NCI-H2029 treated with DMSO at 0.1 percent for 48 hours (cell line): ENCODE measurements at places on chromosomes 1 and 21.

GRCh38 chr1:34863501-34863900, 4.0 kb upstream of the SMIM12 start:
- DNase-seq, result no peak

DNA sequence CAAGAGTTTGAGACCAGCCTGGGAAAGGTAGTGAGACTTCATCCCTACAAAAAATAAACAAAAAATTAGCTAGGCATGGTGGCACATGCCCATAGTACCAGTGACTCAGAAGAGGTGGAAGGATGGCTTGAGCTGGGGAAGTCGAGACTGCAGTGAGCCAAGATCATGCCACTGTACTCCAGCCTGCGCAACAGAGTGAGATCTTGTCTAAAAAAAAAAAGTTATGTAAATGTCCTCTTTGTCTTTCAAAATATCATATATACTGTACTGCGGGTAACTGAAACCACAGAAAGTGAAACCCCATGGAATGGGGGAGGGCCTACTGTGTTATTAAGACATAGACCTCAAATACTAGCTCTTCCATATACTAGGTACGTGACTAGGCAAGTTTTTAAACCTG, 20.8 kb downstream of the ACADM start:
- no peak for DNase-seq

GRCh38 chr1:36223381-36223995, 755 bp upstream of the THRAP3 start:
- no peak for DNase-seq

DNA sequence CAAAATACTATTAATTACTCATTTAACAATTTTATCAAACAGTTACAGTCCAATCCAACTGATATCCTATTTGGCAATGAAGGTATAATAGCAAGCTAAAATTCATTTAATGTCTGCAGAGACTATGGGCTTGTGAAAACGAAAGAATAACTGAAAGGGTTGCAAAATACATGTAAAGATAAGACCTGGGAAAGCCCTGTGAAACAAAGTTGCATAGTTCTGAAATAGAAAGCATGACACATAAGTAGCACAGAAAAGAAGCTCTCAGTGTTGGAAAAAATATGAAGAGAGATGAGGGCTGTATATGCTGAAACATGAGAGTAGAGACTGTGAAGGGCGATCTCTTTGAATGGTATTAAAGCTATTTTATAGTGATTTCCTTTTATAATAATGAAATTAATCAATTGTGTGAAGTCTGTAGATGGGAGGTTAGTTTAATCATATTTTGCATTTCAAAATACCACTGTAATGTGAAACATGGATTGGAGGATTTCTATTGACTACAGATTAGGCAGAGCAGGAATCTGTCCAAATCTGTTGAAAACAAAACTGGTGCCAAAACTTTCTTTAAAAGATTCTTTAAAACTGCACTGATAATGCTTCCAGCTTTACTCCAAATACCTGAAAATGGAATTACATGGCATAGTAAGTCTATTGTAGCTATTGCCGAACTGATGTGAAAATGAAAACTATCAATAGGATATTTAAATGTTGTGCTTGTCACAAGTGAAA, 1518.9 kb upstream of the B3GALT2 start:
- no peak for DNase-seq

DNA sequence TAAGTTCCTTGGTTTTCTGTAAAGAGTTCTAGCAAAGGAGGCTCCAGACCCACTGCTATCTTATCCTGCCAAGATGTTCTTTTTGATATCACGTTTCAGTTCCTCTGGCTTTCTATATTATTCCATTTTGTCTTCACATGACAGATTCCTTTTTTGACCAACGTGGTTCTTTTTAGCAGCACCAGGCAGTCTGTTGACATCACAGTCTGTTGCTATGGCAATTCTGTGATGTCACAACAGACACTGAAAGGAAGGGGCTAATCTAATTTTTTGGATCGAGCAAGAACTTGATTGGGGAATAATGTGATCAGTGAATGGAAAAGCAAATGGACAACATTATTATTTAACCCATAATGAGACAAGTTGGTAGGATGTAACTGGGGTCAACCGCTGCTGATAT, 64.5 kb upstream of the GOLT1A start:
- no peak for DNase-seq

DNA sequence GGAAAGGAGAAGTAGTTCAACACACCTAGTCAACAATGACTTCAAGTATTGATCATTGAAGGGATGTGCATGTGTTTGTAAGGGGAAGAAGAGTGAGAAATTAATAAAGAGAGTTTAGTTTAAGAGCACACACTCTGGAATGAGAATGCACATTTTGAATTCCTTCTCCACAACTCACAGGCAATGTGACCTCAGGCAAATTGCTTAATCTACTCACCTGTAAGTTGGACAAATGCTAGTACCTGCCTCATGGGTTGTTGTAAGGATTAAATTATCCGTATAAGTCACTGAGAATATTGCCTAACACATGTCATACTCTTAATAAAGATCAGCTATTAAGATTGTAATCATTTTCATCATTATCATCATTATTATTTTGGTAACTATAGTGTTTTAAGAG, 204.0 kb upstream of the NFIA start:
- no peak for DNase-seq

DNA sequence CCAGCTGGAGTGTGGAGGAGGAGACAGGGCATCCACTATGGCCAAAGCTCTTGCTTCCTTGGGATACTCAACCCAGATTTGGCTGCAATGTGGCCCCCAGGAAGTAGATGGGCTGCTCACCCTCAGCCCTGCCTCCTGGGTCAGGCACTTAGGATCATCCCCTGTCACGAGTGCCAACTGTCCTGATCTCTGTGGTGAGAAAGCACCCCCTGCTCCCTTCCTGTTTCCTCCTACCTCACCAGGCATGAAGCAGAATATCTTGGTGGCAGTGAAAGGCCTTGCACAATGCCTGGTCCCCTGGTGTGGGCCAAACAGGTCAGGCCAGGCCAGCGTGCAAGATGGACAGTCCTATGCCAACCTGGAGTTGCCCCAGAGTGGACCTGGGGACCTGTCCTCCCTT, 211.7 kb downstream of the GRIK3 start:
- DNase-seq, result no peak

- DNase-seq, result no peak
Measured at GRCh38 chr1:7407980-7408770, 362.9 kb upstream of the VAMP3 start.

- no peak for DNase-seq
Measured at GRCh38 chr21:32887026-32887425, 115.5 kb upstream of the PAXBP1 start.

DNA sequence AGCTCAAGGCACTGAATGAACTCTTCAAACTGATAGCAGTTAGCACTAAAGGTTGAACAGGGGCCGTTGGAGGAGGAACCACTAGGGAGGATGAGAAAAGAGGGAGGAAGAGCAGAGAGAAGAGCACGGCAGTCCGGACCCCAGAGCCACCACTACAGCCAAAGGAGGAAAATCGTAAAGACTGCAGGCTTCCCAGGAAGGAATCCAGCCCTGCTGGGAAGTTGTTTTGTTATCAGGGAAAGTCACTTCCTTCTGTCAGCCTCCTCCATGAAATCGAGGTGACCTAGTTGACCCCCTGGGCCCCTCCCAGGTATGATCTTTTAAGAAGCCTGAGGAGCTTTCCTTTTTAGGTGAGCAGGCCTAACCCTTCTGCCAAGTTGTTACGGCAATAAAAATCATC, 88.2 kb downstream of the PBX1 start:
- DNase-seq, result no peak

DNA sequence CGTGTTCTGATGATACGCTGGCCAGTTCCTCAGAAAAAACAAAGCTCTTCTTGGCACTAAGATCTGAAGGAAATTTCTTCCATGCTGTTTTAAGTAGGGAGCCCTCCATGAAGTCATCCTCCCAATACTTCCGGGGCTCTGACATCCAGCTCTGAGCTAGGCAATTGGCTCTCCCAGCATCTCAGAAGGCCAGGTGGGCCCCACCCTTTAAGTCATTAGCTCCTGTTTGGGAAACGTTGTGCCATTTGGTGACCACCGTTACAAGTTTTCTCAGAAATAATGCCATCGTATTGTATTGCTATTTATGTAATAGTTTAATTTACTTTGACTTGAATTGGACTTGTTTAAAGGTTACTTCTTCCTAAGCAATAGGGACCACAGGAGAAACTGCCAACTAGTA, 130.3 kb upstream of the EDN2 start:
- no peak for DNase-seq

DNA sequence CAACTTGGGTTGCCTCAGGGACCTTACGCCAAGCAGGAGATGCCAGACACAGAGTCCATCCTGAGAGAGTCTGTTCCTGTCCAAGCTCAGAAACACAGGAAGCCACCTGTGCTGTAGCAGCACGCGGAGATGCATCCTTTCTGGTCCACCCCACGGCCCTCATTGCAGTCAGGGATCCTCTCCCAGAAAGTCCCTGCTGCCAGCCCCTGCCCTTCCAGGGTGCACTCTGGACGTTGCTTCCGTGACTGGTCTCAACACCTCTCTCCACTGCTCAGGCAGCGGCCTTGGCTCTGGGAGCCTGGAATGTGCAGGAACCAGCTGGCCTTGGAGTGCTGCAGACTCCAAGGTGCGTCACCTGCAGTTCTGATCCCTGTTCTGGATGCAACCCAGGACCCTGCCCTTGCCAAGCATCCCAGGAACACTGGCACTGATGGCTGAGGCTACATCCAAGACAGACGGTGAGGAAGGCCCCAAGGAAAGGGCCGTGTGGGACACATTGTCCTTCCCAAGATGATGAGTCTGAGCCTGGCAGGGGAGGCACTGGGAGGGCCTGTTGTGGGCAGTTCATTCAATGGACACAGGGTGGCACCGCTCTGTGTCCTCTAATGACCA, 21.7 kb upstream of the COL6A1 start:
- no peak for DNase-seq

- no peak for DNase-seq
Measured at GRCh38 chr1:11581445-11581991, 72.7 kb downstream of the FBXO2 start.

DNA sequence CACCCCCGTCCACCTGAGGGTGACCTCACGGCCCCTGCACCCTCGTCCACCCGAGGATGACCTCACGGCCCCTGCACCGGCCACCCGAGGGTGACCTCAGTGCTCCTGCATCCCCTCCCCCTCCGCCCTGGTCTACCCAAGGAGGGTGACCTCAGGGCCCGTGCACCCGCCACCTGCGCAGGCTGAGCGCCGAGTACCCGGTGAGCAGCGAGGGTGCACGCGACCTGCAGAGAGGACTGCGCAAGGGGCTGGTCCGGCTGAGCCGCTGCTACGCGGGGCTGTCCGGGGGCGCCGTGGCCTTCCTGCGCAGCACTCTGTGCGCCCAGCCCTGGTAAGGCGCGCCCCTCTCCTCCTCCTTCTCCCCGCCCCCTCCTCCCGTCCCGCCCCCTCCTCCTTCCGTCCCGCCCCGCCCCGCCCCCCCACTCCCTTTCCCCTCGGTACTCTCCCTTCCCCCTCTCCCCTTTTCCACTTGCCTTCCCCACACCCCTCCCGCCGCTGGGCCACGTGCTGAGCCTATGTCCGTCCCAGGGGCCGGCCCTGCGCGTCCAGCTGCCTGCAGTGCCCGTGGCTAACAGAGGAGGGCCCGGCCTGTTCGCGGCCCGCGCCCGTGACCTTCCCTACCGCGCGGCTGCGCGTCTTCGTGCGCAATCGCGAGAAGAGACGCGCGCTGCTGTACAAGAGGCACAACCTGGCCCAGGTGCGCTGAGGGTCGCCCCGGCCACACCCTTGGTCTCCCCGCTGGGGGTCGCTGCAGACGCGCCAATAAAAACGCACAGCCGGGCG, 28.4 kb downstream of the TRIM11 start:
- DNase-seq, result peak; percentile 1

- peak; percentile 17 for DNase-seq
Measured at GRCh38 chr1:111882986-111883560, 106.4 kb downstream of the KCND3 start.

DNA sequence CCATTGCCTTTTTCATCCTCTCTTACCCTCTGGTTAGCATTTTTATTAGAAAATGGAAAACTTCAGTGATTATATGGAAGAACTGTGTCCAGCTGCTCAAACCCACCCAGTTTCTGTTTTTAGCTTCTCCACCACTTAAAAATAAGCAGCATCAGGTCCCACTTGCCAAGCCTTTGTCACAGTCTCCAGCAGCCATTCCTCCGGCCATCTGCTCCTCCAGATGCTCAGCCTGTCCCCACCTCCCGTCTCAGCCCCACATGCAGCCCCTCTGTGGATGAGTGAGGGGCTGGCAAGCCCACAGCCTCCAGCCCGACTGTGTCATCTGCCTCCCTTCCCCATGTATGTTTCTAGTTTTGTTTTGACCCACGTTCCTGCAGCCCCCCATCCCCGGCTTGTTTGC, 289.7 kb downstream of the HHAT start:
- DNase-seq, result no peak

GRCh38 chr1:5119366-5120234, 465.2 kb downstream of the AJAP1 start:
- no peak for DNase-seq

- no peak for DNase-seq
Measured at GRCh38 chr1:204924013-204924759, 53.5 kb downstream of the NFASC start.

GRCh38 chr1:237851210-237851845, 39.4 kb downstream of the ZP4 start:
- DNase-seq, result peak; percentile 16

GRCh38 chr1:228146417-228147150, 3.1 kb upstream of the GJC2 start:
- DNase-seq, result no peak

GRCh38 chr1:173862769-173863223, 5.0 kb downstream of the GAS5 start:
- DNase-seq, result no peak

- DNase-seq, result no peak
Measured at GRCh38 chr21:27365394-27365793, 398.5 kb upstream of the ADAMTS5 start.

DNA sequence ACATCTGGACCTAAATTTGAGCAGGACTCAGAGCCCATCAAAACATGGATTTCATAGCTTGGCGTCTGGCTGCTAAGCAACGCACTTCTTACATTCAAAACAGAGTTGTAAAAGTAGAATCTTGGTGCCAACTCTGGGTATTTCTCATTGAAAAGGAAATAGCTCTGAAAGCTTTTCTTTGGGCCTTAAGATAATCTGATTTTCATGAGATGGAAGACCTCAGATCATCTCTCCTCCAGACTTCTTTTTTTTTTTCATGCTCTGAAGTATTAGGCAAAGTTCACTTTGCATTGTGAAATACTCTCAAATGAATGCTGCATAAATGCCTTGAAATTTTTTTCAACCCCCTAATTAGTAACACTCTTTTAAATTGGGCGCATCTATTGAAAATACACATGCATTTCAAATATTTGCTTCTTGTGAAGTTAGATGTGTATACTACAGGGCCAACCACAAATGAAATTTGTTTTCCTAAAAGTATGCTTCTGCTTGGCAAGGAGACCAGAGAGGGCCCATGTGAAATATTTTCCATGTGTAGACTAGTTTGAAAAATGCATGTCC, 4.2 kb downstream of the ADAMTS5 start:
- DNase-seq, result no peak

DNA sequence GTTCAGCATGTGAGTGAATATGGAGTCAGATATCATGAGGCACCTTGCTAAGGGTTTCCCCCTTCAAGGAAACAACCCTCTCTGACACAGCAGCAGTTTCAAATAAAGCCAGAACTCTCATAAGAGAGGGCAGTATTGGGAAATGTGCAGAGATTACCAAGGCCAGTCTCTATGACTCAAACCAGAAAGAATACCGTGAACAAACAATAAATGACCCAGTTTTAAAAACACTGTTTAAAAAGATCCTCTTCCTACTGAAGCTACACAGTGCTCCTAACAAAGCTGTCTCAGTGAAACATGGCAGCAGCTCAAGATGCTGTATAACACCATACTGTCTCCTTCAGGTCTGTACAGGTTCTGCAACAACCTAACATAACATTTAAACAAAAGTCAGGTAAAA, 102.6 kb downstream of the KIAA0319L start:
- DNase-seq, result no peak

- no peak for DNase-seq
Measured at GRCh38 chr1:46171351-46171750, 3.5 kb upstream of the TSPAN1 start.
